ENCODE measurements at places on chromosomes 4 and X.

- no peak for DNase-seq
Measured at GRCh38 chr4:28639747-28640146, 1779.1 kb downstream of the STIM2 start.

GRCh38 chr4:71009890-71010588 is 16.6 kb downstream of the DCK start:
- DNase-seq: no peak

DNA sequence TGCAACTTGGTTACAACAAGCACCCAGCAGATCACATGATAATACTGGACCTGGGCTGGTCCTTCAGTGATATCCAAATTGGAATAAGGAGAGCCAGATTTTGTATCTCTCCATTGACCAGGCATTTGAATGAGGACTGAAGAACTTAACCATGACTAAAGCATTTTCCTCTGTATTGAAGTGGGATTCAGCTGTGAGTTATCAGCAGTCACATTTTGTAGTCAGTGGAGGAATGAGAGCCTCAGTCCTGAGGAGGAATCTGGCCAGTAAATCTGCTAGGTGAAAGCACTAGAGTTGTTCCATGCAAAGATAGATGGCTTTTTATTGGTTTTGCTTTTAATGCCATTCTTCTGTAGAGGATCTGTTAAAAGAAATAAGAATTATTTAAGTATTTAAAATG is 1506.0 kb downstream of the PCDH7 start:
- no peak for DNase-seq

GRCh38 chr4:7595934-7596461 is 161.3 kb upstream of the PSAPL1 start:
- no peak for DNase-seq

DNA sequence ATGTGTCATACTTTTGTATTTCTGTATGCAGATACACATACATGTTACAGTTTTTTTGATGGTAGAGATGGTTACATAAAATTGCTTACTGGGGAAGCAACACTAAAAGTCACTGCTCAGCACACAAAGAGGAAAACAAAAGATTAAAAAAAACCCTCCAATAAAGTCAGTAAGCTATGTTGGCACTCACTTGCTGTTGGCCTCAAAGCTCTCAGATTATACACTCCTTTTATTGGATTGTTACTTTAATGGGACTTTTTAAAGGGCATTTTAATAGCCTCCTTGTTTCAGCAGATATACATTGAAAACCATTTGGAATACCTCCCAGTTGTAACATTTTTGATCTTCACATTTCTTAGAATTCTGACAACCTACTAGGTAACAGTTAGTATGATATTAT is 222.0 kb upstream of the HHIP start:
- DNase-seq: no peak

GRCh38 chr4:114527170-114527569 is 71.4 kb upstream of the UGT8 start:
- DNase-seq: no peak

GRCh38 chr4:94523617-94524016 is 71.9 kb downstream of the PDLIM5 start:
- no peak for DNase-seq

DNA sequence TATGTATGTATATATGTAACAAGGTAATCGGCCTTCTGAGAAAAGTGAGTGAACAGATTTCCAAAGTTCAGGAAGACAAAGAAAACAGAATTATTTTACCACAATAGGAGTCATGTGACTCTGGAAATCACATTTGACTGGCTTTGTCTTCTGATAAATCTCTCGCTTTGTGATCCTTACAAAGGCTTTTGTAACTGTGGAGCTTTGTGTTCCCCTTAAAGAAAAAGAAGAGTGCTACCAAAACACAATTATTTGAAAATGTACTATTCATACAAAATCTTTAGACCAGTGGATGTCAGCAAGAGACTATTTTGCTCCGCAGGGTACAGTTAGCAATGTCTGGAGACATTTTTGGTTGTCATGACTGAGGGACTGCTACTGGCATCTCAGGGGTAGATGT is 238.8 kb downstream of the LDB2 start:
- DNase-seq: no peak

DNA sequence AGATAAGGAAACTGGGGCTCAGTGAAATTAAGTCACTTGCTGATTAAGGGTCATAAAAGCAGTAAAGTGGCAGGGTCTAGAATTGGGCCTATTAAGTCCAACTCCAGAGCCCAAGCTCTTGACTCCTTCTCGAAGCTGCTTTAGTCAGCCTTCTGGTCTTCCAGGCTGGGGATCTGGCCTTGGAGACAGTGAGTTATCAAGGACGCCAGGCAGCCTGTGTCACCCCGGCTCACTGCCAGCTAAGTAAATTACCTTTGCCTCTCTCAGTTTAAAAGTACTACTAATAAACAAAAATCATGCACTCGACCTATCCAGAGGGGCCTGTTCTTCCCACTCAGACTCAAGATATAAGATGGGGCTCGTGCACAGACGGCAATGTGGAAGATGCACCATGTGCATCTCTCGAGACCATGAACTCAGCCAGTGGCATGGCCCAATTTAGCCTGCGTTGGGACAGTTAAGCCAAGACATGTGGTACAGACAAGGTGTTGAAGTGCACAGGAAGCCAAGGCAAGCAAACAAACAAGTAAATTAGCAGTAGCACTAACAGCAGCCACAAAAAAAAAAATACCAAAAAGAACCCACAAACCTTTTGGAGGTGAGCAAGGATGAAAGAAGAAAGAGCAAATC is 62.0 kb upstream of the MAP3K15 start:
- DNase-seq: no peak

DNA sequence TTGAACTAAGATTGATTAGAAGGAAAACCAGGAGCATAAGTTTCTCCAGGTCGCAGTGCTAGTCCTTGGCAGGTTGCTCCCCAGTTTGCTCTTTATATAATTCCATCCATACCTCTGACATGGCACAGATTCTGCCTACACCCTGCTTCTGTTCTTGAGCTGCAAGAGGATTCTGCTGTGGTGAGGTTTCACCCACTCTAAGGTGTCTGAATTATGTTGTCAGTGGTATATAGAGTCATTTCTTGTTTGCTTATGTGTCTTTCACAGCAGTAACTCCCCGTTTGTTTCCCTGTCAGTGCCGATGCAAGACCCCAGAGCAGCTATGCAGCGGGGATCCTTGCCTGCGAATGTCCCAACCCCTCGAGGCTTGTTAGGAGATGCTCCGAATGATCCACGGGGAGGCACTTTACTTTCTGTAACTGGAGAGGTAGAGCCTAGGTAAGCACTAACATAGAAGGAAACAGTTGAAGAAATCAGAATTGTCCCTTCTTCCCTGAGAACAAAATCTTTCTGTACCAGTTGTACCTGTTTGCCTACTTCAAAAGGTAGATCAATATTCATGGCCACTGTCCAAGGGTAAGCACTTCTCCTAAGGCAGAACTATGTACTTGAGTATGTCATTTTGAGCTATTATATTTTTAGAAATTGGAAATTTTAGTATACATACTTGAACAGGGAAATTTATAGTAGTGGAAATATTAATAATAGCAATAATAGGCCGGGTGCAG is 11.2 kb downstream of the CSTF2 start:
- no peak for DNase-seq

Measured in GM06990 (cell line).